ENCODE measurements at places on chromosomes 6 and 20.

DNA sequence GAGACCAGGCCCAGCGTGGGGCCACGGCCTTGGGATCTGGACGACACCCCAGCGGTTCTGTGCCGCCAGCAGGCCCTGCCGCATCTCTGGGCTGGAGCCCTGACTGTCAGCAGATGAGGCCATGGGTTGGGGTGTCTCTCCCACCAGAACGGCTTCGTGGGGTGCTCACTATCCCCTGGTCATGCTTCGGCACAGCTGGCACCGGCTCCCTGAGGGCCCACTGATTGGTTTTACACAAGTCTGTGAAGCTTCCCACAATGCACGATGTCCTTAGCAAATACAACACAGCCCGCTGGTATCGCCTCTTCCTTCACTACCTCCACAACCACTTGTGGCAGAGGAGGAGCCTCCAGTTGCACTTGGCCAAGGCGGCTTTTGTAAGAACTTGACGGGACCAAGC, 94.3 kb downstream of the THBS2 start:
- DNase-seq = no peak

DNA sequence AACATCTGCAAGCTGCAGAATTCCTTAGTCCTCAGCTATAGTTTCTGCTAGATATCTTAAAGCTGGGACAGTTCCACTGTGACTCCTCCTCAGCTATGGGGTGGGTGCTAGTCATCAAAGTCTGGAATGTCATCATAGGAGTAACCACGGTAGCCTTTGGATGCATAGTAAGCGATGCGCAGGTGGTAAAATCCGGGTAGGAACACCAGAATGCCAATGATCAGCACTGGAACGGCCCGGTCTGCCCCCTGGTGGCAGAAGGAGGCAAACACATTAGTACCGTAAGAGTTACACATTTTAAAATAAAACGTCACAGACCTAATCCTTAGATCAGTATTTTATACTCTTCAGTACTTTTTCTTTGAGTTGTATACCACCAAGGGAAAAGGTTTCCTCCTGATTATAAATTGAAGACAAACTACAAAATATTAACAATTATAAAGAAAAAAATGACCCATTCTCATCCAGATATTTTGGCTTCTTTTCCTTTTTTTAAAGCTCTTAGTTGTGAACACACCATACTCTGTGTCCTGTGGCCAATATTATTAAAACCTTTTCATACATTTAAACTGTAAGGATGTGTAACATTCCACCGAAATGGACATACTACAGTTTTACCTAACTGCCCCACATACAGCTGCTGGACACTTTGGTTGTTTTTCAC, 18.9 kb downstream of the PCNA start:
- DNase-seq = no peak

- peak; percentile 91 for DNase-seq
Measured at GRCh38 chr20:25460566-25461280, 53.2 kb downstream of the GINS1 start.

GRCh38 chr6:25100288-25100687, 164.5 kb upstream of the RIPOR2 start:
- no peak for DNase-seq

GRCh38 chr20:62874964-62875344, 13.3 kb upstream of the TCFL5 start:
- peak; percentile 13 for DNase-seq

Data from chondrocyte (in vitro differentiated cells).